ENCODE measurements at places on chromosomes 1 and 21.

- no peak for DNase-seq
Observed at GRCh38 chr1:92446546-92446945, 40.2 kb downstream of the GFI1 start.

- DNase-seq, result no peak
Observed at GRCh38 chr1:158814970-158815369, 16.2 kb upstream of the MNDA start.

GRCh38 chr1:114234408-114235124 is 80.9 kb upstream of the SYT6 start:
- no peak for DNase-seq

DNA sequence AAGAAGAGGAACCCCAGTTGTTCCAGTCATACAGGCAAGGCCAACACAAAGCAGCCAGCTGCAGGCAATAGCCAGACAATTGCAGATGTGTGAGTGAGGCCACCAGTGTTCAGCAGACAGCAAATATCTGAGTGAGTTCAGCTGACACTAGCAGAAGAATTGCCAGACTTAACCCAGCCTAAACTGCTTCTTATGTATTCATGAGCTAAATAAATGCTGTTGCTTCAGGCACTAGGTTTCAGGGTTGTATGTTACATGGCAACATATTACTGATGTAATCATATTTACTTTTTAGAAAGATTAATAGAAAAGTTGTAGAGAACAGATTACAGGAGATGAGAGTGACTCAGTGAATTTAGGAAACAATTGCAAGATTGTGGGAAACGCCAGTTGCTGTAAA is 129.8 kb upstream of the CHODL start:
- DNase-seq, result no peak

GRCh38 chr1:33306653-33307493 is 14.0 kb downstream of the A3GALT2 start:
- DNase-seq, result no peak

GRCh38 chr1:12618661-12618964 is 603 bp upstream of the DHRS3 start:
- no peak for DNase-seq

- peak; percentile 79 for DNase-seq
Observed at GRCh38 chr1:216750031-216750627, 26.9 kb upstream of the ESRRG start.

GRCh38 chr1:15833069-15833679 is 14.3 kb upstream of the SPEN start:
- no peak for DNase-seq

DNA sequence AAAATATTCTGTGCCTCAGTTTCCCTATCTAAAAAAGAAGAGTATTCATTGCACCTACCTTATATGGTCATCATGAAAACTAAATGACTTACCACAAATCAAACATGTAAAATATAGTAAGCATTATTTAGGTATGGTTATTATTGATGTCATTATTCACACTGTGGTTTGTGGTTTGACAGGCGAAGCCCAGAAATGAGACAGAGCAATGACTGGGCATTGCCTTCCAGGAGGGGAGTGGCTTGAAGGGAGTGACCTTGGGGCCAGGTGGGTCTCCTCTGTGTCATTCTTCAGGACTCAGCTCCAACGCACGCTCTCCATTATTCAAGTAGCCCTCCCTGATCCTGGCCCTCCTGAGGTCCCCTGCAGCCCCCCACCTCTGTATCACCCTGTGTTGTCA is 133.7 kb downstream of the DMRTA2 start:
- DNase-seq, result no peak

- DNase-seq, result peak; percentile 71
Observed at GRCh38 chr21:35324372-35325220, 275.5 kb upstream of the RUNX1 start.

DNA sequence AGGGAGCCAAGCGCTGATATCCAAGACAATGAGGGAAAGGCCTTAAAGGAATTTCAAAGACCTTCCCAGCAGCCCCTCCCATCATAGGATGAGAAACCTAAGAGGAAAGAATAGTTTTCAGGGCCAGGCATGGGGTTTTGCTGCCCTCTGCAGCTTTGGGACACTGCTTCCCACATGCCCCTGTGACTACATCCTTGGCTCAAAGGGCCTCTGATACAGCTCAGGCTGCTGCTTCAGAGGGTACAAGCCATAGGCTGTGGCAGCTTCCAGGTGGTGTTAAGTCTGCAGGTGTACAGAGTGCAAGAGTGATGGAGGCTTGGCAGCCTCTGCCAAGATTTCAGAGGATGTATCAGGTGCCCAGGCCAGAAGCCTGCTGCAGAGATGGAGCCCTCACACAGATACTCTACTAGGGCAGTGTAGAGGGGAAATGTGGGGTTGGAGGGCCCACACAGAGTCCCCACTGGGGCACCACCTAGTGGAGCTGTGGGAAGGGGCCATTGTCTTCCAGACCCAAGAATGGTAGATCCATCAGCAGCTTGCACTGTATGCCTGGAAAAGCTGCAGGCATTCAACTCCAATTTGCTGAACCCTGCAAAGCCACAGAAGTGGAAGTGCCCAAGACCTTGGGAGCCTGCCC is 125.8 kb downstream of the SLC45A1 start:
- no peak for DNase-seq

DNA sequence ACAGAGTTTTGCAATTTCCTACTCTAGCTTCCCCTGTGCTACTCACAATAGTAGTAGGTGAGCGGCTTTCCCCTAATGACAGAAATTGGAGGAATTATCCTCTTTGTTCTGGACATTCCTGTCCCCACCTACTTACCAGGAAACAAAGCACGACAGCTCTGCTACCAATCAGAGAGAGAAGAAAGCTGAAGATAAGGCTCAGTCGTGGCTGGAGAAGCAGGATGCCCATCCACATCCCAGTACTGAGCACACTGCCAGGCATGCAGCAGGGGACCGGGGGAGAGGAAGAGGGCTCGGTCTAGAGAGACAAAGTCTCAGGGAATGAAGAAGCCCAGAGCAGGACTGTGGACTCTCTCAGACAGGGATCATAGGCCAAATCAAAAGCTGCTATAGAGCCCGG is 134.1 kb upstream of the KRTAP19-8 start:
- DNase-seq, result no peak

DNA sequence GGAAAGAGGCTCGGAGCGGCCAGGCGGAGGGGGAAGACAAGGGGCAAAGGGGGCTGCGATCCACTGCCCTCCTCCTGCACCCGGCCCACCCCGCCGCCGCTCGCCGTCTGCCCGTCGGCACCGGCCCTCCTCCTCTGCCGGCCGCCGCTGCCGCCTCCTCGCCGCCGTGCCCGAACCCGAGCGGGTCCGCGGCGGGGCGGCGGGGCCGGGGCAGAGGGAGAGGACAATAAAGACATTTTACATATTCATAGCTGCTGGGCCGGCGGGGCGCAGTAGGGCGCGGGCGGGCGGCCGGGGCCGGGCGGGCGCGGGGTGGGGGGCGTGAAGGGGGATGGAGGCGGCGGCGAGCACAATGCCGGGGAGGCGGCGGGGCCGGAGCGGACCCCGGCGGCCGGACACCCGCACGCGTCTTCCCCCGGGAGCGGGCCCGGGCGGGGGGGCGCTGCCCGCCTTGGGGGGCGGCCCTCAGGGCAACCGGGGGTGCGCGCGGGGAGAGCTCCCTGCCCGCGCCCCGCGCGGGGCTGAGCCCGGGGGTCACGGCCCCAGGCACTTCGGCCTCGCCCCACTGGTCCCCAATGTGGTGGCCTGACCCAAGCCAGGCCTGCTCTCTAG is 546 bp downstream of the POU2F1 start:
- no peak for DNase-seq

GRCh38 chr21:25676451-25676850 is 37.4 kb downstream of the JAM2 start:
- no peak for DNase-seq

DNA sequence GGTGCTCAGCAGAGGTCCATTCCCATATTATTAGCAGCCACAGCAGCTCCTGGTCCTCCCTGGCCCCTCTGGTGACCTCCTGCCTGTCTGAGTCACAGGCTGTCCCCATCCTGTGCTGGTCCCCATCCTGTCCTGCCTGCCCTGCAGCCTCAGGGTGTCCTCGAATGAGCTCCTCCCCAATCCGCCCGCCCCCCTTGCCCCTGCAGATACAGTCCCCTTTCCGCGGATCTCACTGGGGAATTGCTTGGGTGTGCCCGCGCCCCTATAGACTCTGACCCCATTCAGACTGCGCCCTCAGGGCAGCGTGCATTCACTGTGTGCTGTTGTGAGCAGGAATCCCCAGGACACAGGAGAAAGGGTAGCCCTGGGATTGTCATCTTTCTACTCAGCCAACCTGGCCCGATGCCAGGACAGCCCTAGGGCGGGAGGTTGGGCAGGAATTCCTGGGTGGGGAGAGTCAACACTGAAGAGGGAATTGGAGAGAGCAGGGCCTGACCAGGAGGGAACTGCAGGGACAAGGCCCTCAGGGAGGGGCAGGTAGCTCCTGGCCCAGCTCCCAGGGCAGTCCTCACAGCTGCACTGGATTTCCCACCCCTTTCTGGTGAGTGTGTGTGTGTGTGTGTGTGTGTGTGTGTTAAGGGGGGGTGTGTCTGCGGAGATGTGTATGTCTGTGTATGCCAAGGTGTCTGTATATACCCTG is 1.1 kb upstream of the GUCA2A start:
- DNase-seq, result peak; percentile 78

DNA sequence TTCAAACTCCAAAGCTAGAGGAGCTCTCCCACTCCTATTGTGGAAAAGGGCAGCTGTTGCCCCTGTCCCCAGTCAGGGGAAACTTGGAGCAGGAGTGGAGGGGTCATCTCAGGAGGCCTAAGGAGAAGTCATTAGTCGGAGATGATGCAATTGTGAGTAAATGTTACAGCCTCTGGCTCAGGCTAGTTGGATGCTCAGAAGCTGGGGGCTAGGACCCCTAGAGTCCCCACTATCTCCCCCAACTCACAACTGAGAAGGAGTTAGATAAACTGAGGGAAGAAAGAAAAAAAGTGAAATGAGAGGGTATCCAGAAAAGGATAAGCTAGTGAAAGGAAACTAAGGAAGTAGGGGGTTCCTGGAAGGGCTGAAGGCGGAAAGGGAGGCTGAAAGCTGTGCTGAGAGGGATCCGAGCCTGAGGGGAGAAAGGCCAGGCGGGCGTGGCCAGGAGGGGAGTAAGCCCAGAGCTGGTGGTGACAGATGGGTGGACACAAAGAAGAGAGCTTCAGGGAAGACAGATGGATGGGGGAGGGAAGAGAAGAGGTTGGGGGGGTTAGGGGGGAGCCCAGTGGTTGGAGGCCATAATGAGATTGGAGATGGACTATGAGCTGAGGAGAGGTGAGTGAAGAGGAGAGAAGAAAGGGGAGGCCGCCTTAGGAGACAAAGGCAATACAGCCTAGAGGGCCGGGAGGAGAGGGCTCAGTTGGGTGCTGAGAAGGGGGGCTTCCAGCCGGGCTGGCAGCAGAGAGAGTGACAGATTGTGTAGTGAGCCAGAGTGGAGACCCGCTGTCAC is 4.5 kb upstream of the NHLH1 start:
- no peak for DNase-seq

DNA sequence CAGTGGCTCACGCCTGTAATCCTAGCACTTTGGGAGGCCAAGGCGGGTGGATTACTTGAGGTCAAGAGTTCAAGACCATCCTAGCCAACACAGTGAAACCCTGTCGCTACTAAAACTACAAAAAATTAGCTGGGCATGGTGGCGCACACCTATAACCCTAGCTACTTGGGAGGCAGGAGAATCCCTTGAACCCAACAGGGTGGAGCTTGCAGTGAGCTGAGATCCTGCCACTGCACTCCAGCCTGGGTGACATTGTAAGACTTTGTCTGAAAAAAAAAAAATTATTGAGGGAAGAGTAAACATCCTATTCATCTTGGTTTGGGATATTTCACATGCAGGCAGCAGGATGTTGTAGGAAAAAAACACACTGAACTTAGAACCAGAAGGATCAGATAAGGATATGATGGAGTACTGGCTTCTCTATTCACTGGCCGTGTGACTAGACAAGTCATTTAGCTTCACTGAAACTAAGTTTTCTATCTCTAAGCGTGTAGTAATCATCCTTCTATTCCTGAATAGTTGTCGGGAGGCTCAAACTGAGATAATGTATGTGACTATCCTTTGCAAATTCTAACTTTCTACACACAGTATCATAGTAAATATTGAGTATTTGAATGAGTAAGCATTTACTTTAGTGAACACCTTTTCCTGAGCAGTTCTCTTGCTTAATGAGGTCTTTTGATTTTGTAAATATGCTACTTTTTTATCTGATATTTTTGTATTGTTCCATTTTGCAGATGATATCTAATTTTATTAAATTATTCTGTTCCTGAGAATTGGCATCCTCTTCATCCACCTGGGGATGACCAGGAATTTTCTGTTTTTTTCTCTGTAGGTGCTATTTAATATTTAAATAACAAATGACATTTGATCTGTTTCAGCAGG is 18.2 kb downstream of the CAP1 start:
- no peak for DNase-seq

- DNase-seq, result peak; percentile 13
Observed at GRCh38 chr1:46616277-46617107, at the start of gene MOB3C. MOB3C (minus strand) TSS chr1:46616811; CDS start chr1:46613321, 3,490 bp downstream.

- peak; percentile 36 for DNase-seq
Observed at GRCh38 chr1:184881941-184882913, 92.1 kb downstream of the NIBAN1 start.

DNA sequence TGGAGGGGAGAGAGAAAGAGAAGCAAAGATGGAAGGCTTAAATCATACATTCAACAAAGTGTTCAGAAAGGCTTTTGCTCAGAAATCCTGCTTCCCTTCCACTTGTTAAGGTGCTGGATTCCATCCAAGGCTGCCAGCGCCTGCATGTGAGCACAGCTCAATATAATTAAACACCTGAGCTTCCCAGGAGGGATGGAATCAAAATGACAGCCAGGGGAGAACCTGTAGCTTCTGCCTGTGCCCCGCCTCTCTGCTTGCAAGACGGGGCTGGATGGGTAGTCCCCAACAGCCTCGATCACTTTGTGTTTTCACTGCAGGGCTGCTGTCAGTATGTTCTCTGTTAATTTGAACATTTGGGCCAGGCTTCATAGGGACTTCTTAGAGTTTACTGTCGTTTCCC is 225.7 kb downstream of the KCNH1 start:
- no peak for DNase-seq

GRCh38 chr1:160935527-160936258 is 18.9 kb downstream of the ITLN2 start:
- DNase-seq, result no peak

GRCh38 chr1:21293537-21294265 is 3.4 kb upstream of the ECE1 start:
- DNase-seq, result no peak

DNA sequence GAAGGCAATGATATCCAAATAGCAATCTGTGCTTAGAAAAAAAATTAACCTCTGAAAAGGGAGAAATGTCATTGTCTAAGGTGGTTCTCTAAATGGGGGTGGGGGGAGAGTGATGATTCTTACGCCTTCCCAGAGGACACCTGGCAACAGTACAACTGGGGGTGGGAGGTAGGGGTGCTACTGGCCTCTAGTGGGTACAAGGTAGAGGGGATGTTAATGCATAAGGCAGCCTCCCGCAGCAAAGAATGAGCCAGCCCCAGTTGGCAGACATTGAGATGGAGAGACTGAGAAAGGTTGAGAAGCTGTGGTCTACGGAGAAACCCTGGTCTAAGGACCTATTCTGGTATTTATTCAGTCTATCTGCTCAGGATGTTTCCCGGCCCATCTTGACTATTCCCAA is 472.2 kb upstream of the RUNX1 start:
- DNase-seq, result no peak

Measured in renal cortical epithelial cell (primary cell).